Epithelial cell of proximal tubule (primary cell): ENCODE measurements at places on chromosomes 6 and 20. TPM values are rescaled to one million over a fixed set of nuclear protein-coding genes. Genes with fewer than 3 reads are reported as not detected.

The SEC63 gene
- 5.4 and 5.6 TPM in 2 replicates for total RNA-seq

The ADGRB3 gene
- total RNA-seq: 3.0 and 4.7 TPM in 2 replicates

The LHFPL5 gene
- total RNA-seq: 0.12 TPM in 1 of 2 replicates, not detected in the other

The KCNS1 gene
- total RNA-seq: 8.1 and 10.9 TPM in 2 replicates

The PLEKHG1 gene
- 3.8 and 12.1 TPM in 2 replicates for total RNA-seq

The QKI gene
- 95.0 and 140 TPM in 2 replicates for total RNA-seq

The GTSF1L gene
- total RNA-seq: not detected in 2 replicates

The TENT5A gene
- 0.63 and 1.2 TPM in 2 replicates for total RNA-seq

The TREML4 gene
- not detected in 2 replicates for total RNA-seq

The CALHM5 gene
- 0.07 and 0.12 TPM in 2 replicates for total RNA-seq

The NRSN2 gene
- 49.1 and 52.4 TPM in 2 replicates for total RNA-seq

The RUNX2 gene
- 12.7 and 13.1 TPM in 2 replicates for total RNA-seq

The DAAM2 gene
- total RNA-seq: 0.35 and 0.87 TPM in 2 replicates

The CCDC170 gene
- 0.06 and 0.07 TPM in 2 replicates for total RNA-seq

The CLPSL1 gene
- not detected in 2 replicates for total RNA-seq
